Posterior vena cava (tissue), 2 donors: ENCODE measurements at places on chromosomes 6 and 20. TPM values are rescaled to one million over a fixed set of nuclear protein-coding genes. Genes with fewer than 3 reads are reported as not detected.
A peak's percentile ranks its signal among the peaks of the same experiment; 100 is the strongest.

- no peak for DNase-seq
Measured at GRCh38 chr20:19113343-19113930, 99.0 kb upstream of the SLC24A3 start.

PPP1R3G gene
- total RNA-seq, result 4.2 TPM

DNA sequence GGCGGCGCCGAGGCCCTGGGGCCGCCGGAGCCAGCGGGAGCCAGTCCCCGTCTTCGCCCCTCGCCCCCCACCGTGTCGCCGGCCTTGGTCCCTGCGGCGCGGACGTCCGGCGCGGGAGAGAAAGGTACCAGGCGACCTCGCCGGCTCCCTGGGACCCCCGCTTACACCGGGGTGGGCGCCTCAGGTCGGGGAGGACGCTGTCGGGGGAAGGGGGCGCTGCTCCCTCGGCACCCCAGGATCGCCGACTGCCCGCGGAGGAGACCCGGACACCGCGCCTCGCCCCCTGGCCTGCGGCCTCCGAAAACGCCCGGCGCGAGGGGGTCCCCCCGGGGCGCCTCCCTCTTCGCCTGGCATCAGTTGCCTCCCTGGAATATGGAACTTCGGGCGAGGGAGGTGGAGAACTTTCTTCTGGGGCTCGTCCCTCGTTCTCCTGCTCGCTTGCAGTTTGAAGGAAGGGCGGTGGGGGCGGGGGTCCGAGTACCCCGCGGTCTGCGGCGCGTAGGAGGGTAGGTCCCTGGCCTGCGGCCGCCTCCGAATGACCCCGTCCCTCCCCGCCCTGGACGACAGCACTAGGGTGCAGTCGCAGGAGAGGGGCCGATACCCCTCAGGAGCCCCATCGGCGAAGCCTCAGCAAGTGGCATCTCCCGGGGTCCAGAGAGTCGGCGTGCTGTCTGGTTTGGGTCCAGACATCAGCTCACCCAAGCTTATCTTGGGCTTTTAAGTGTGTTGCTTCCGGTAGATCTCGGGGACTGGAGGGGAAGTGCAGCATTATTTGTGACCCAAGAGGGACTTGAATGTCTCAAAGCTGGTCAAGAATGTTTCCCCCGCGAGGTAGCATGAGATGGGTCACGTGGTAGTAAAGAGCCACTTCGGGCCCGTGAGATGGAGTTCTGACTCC is 549 bp downstream of the ANKRD6 start:
- peak; percentile 81 for DNase-seq

- no peak for DNase-seq
Measured at GRCh38 chr6:7513529-7513928, 27.9 kb upstream of the DSP start.

NUP43 gene
- 24.8 TPM for total RNA-seq

MTRF1L gene
- 17.4 TPM for total RNA-seq

LY6G6F gene
- not detected for total RNA-seq

GRCh38 chr6:107807196-107807811 is 16.8 kb downstream of the SCML4 start:
- DNase-seq, result no peak

GRCh38 chr20:45087814-45088213 is 13.1 kb downstream of the KCNS1 start:
- DNase-seq, result no peak

BCLAF1 gene
- 88.9 TPM for total RNA-seq

DNA sequence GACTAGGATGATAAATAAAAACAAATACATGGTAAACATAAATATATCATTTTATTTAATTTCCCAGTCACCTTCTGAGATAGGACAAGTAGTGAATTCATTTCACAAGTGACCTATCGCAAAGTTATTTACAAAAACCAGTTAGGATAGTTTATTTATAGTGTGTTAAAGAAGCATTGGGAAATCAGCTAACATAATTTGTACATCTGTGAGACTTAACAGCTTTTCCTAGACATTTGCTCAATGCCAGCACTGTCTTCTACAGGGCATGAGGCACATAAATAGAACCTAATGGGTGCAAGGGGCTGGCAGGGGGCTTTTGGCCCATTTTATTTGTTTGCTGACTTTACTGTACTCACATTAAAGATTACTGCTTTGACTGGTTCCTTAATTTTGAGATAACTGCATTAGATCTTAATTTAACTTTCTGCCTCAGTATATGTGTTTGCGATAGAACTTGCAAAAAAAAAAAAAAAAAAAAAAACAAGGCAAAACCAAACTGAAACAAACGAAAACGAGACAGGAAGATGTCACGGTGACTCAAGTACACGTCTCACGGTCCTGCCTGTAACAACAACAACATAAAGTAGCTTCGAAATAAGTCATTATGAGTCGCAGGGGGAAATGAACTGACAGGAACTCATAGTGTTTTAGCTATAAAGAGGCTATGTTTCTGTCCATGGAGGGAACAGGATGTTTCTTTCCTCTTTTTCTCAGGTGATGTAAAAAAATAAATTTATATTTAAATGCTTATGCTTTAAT is 133.7 kb upstream of the GMDS start:
- DNase-seq, result no peak

DNA sequence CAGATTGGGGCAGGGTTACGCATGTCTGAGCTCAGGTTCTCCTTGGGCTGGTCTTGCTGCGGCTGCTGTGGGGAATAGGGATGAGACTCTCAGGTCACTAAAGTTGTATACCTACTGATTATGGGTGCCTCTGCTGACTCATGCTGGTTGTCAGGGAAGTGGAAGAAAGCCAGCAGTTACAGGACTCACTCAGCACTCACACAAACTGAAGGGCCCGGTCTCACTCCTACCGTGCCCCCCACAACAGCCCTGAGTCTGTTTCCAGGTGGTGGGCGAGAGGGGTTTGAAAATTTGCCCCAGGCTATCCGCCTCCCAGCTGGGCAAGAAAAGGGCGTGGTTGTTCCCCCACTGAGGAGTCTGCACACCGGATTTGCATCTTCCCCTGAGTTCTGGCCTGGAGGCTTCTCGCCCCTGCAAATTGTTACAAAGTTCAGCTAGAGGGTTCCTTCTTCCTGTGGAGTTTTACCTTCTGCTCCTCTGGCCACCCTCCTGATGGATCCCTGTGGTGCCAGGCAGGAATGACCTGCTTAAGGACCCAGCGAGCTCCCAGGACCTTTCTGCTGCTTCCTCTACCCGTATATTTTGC is 659.2 kb downstream of the HDGFL1 start:
- DNase-seq, result no peak

- no peak for DNase-seq
Measured at GRCh38 chr6:103750603-103751002, 1109.1 kb downstream of the HACE1 start.

DNA sequence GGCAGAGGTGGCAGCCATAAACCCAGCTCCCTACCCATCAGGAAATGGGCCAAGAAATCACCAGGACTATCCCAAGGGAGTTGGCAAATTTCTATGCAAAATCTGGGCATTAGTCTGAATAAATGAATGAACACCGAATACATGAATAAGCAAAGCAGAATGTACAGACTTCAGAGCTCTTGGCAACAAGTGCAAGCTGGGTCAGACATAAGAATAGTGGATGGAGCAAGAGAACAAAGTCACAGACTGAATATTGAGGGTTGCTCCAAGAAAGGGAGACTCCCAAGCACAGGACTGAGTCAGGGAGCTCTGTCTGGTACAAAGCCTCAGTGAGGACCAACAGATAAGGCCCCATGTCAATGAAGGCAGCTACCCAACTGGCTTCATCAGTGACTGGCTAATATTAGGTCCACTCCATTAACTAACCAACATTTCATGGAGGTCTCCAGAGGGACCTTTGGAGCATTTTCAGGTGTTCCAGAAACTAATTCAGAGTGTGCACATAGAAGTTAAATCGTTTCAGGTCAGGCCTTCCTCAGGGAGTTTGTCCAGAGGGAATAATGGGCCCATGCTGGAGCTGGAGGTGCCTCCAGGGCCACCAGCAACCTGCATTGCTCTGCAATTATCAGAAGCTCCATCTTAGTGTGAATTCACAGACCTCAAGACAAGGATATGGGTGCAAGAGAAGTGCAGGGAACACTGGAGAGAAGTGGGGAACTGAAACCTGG is 191.5 kb upstream of the RALGAPA2 start:
- DNase-seq, result no peak

GRCh38 chr6:137494281-137494987 is at the start of gene OLIG3:
Gene OLIG3 (minus strand): TSS chr6:137494394. CDS start chr6:137494170, 224 bp downstream.
- DNase-seq, result no peak

DNA sequence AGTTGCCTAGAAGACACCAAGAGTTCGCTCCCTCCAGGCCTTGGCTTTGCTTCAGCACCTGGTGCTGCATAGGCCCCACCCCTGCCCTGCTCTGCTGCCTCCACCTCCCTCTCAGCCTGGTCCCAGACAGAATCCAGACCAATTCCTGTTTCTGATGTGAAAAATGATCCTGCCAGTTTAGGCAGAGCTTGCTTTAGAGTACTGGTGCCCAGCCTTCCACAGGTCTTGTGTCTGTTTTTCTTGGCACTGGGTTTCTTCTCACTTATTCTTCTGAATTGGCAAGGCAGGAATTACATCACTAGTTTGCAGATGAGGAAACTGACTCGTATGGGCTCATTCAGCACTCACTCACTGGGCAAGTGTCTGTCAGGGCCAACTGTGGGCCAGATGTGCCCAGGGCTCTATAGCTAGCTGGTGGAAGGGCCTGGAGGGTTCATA is 53.0 kb downstream of the HLA-A start:
- DNase-seq, result no peak

DNA sequence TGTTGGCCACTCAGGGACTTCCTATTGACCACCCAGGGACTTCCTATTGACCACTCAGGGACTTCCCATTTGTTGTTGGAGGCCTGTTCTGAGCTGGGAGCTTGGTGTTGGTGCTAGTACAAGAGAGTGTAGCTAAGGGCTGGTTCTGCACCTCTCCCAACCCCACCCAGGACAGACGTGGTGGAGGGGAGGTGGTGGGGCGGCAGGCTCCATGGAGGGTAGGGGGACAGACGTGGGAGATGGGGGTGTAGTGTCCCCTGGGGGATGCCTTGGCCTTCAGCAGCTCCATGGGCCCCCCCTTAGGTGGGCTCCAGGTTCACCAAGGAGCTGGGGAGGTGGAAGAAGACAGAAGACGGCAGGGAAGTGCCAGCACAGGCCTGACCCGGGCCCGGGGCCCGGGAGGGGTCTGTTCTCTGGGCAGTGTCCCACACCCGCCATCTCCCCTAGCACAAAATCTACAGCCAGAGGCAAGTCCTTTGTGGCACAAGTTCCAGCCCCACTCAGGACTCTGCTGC is 33.9 kb downstream of the CHRNA4 start:
- DNase-seq, result no peak

DNA sequence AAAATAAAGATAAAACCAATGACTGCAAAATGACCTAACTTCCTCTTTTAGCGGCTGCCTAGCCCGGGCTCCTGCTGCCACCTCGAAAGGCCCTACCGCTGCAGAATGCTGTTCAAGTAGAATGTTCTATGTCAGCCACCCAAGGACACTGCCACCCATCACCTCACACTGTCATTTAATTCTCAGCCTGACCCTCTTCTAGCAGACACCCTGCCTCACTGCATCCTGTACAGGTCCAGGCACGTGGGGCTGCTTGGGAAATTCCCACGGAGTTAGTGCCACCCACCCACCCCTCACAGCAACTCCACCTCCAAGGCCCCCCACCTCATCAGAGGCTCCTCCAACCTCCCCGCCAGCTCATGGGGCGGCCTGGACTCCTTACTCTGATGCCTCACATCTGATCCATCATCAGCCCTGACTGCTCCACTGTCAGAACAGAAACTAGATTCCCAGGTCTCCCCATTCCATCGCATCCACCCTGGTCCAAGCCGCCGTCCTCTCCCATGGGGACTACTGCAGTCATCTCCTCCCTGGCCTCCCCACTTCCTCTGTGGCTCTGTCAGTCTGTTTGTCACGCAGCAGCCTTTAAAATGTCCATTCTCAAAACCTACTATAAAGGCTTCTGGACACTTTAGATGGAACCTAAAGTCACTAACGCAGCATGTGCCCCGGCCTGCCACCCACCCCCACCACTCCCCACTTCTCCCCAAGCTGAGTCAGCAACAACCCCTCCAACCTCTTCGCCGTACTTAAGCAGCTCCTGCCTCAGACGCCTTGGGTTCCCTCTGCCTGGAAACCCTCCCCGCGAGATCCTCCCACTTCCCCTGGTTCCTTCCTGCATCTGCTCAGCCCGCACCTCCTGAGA is 17.0 kb downstream of the NFATC2 start:
- DNase-seq, result no peak

- no peak for DNase-seq
Measured at GRCh38 chr20:40913224-40914185, 115.1 kb upstream of the TOP1 start.

- DNase-seq, result no peak
Measured at GRCh38 chr6:115935361-115935760, 125.3 kb downstream of the FRK start.

DNA sequence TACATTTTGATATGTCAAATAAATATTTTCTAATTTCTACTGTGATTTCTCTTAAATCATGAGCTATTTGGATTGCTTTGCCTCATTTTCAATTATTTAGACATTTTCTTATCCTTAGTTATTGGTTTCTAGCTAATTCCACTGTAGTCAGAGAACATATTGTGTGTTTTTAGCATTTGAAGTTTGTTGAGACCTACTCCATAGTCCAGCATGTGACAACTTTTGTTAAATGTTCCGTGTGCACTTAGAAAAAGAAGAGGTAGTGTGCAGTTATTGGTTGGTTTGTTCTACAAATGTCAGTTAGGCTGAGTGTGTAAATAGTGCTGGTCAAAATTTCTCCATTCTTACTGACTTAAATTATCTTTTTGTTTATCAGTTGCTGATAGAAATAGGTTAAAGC is 138.8 kb downstream of the BCAS1 start:
- DNase-seq, result no peak

- no peak for DNase-seq
Measured at GRCh38 chr6:15969236-15969778, 159.6 kb upstream of the MYLIP start.

DNA sequence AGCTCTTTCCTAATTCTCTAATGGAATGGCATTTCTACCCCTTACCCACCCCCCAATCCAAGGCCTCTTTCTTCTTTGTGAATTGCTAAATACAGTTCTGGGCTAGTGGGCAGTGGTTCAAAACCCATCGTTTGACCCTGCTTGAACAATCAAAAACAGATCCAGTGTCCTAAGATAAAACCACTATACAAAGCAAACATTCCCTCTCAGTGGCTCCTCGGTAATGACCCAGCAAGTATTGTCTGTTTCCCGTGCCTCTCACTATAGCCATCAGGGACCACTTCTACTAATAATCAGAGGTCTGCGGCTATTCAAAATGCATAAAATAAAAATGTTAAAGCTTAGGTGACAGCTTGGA is 143.5 kb upstream of the AKAP12 start:
- DNase-seq, result no peak

- no peak for DNase-seq
Measured at GRCh38 chr6:25453288-25453687, 174.1 kb downstream of the CARMIL1 start.

DNA sequence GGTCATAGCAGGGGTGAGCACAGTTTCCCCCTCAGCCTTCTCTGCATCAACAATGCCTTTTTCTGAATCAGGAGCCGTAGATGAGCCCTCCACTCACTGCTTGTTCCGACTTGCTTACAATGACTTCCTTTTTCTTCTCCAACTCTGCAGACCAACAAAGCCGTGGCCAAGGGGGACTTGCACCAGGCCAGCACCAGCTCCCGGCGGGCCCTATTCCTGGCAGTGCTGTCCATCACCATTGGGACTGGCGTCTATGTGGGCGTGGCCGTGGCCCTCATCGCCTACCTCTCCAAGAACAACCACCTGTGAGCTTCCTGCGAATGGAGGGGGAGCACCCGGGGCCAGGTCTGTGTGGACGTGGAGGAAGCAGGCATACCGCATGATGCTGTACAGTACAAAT is 195.8 kb downstream of the SYNDIG1 start:
- DNase-seq, result peak; percentile 66

OR2B6 gene
- total RNA-seq, result not detected

KIF13A gene
- total RNA-seq, result 110 TPM
